HepG2 (cell line): ENCODE measurements at places on chromosomes 5 and 9. TPM values are rescaled to one million over a fixed set of nuclear protein-coding genes. Genes with fewer than 3 reads are reported as not detected.

GCNT4 gene
- total RNA-seq: 0.22 and 0.27 TPM in 2 replicates

ANKRD33B gene
- 0.02 TPM in 1 of 2 replicates, not detected in the other for total RNA-seq

SPOUT1 gene
- total RNA-seq: 39.0 and 39.7 TPM in 2 replicates

PCDHB6 gene
- total RNA-seq: 0.04 TPM in 1 of 2 replicates, not detected in the other

PCDHGB1 gene
- 0.95 and 2.6 TPM in 2 replicates for total RNA-seq

ARRDC1 gene
- total RNA-seq: 13.4 and 21.7 TPM in 2 replicates

DNA sequence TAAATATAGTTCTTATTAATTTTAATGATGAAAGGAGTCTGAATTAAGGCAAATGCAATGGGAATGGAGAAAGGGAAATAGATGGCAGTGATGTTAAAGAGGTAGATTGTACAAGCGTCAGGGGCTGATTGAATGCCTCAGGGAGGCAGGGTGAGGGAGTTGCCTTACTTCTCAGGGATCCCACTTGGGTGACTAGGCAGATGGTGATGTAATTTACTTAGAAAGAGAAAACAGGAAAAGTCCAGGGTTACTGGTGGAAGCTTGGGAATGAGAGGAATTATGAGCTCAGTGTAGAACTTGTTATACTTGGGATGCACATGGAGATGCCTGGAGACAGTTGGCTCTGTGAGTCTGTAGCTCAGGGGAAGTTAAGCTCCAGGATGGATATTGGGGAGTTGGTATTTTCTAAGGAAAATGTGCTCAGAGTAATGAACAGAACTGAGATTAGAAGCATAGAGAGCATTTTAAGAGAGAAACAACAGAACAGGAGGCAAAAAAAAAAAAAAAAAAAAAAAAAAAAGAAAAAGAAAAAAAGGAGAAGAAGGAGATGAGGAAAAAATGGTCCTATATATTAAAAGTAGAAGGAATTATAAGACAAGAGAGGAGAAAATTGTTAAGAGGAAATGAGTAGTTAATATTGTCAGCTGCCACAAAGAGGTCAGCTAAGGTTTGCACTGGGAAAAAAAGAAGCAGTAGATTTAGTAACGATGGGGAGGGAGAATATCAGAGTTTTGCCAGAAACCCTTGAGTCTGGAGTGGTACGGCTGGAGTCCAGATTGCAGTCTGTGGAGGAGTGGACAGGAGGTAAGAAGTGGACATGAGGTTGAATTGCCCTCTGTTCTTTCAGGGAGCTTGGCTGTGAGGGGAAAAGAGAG, 88.0 kb upstream of the ELL2 start:
- DNase-seq: no peak

GRCh38 chr5:168740092-168740800, 161.1 kb upstream of the PANK3 start:
- no peak for DNase-seq

- DNase-seq: no peak
Measured at GRCh38 chr5:142461028-142461590, 136.3 kb upstream of the SPRY4 start.

DNA sequence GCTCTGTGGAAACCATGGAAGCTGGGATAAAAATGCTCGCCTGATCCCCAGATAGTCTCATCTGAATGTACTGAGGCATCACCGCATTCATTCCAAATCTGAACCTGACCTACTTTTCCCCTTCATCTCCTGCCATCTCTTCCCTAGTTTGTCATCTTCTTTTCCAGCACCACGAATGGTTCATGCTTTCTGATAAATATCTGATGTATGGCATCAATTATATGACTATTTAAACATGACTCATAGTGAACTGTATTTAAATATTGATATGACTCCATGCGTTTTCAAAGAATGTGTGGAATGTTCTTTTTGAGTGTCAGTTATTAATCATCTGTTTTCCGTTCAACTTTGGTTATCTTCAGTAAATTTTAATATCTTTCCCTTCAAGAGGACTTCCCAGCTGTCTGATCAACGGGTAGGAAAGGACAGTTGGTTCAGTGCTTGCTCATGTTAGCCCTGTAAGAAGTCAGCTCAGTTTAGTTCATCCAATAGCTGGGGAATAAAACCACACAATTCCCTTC, 21.1 kb downstream of the BASP1 start:
- no peak for DNase-seq

DNA sequence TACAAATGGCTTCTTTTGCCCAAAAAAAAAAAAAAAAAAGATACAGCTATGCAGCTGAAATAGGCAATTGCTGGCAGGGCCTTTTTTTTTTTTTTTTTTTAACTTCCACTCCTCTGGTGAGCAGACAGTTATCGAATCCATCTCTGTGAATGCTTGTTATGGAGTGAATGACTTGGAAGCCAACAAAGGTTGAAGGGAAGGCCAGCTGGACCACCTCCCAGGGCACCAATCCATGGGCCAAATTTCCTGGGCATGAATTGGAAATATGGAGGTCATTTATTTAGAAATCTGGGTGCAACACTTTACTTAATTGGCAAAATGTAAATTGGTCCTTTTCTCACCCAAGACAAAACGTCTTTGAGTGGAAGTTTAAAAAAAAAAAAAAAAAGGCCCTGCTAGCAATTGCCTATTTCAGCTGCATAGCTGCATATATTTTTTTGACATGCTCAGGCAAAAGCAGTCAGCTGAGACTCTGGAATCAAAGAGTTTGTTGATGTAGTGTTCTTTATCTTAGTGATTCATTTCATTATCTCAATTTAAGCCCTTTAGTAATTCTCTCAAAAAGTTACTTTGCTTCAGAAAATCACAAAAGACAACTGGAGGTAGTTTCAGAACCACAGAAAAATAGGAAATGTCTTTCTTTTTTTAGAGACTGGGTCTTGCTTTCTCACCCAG, 392.2 kb upstream of the KLF4 start:
- no peak for DNase-seq

DNA sequence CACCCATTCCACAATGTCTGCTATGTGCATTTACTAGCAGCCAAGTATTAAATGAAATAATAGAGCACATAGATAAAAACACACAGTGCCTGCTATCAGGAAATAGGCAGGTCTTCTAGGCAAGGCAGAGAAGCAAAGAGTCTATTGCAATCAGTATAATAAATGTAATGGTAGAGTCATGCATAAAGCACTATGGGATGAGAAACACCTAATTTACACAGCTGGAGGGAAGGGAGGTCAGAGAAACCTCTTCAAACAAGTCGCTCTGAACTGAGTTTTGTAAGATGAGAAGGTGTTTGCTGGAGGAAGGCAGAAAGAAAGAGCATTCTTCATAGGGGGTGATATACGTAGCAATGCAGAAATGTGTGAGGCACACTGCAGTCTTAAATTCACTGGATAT, 341.0 kb upstream of the DMAC1 start:
- no peak for DNase-seq

DNA sequence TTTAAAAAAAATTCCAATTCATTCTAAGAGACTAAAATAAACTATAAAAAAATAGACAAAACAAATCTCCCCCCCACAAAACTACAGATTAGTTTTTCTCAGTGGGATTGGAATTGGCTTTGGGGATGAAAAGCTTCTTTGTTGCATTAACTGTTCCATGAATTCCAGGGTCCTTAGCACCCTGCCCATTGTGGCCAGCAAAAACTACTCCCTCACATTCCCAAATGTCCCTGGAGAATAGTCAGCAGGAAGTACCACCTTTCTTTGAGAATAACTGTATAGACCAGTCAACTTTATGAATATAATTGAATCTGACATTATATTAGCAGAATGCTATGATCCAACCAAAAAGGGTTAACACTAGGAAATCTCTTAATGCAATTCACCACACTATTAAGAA, 147.9 kb downstream of the LPAR1 start:
- no peak for DNase-seq

DNA sequence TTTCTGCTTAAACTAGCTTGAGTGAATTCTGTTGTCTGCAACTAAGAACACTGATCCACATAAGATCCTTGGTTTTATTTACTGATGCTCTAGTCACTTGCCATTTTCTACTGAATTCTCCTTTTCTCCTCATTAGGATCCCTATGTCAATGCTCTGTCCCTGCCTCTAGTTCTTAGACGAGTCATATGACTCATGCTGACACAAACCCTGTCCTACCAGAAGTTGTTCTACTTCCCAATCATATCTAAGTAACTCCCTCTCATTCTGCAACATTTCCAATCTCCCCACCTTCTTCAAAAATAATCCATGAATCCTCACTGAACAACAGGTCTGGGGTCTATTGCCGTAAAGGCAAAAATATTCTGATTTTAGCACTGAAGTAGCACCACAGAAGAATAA, 47.1 kb upstream of the DMRT1 start:
- DNase-seq: no peak

GRCh38 chr9:94198414-94198813, 60.7 kb upstream of the ZNF169 start:
- DNase-seq: no peak

- no peak for DNase-seq
Measured at GRCh38 chr9:129322641-129323375, 144.7 kb upstream of the IER5L start.

GRCh38 chr5:1734271-1734907, 65.2 kb downstream of the MRPL36 start:
- DNase-seq: no peak

DNA sequence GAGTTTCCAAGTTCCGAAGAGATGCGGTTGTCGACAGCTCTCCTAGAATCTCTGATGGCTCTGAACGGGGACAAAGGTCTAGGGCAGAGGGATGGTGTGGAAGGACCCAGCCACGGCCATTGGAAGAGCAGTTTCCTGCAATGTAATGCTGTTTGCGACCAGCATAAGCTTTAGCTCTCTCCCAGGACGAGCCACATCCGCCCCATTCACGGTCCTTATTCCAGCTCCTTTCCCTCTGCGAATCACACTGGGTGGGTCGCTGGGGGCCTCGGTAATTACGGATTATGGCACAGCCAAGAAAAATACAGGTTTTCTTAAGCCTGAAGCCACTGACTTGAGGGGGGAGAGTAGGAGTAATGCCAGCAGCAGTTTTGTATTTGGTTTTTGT, 22.7 kb downstream of the ANXA2R start:
- peak; percentile 35 for DNase-seq

DNA sequence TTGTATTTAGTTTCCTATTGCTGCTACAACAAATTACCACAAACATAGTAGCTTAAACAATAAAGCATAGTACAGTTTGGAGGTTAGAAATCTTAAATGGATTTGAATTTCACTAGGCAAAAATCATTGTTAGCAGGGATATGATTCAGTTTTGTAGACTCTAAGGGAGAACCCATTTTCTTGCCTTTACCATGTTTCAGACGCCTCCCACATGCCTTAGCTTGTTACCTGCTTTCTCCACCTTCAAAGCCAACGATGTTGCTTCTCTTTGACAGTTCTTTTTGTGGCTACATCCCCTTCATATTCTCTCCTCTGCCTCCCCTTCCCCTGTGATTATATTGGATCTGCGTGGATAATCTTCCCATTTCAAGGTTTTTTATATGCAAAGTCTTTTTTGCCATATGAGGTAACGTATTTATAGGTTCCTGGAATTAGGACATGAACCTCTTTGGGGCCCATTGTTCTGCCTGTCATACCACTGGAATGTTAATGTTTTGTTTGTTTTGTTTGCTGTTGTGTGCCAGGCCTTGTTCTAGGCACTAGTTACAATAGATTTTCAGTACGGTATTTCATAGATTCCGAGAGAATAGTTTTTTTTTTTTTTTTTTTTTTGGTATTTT, 54.1 kb downstream of the UHRF2 start:
- DNase-seq: no peak

DNA sequence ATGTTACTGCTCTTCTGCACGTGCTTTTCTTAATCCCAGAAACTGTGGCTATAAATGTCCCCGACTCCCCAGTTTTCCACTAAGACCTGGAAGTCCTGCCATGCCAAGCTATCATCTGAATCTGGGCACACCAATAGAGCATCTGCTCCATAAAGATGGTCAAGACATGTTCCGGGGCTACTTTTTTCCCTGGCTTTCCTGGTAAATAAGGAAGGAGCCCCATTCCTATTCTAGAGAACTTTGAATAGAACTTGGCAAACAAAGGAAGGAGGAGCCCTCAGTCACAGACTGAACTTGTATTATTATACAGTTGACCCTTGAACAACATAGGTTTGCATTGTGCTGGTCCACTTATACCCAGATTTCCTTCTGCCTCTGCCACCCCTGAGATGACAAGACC, 182.9 kb downstream of the CCDC192 start:
- DNase-seq: no peak

- no peak for DNase-seq
Measured at GRCh38 chr9:90878562-90878961, 76.9 kb downstream of the SYK start.

DNA sequence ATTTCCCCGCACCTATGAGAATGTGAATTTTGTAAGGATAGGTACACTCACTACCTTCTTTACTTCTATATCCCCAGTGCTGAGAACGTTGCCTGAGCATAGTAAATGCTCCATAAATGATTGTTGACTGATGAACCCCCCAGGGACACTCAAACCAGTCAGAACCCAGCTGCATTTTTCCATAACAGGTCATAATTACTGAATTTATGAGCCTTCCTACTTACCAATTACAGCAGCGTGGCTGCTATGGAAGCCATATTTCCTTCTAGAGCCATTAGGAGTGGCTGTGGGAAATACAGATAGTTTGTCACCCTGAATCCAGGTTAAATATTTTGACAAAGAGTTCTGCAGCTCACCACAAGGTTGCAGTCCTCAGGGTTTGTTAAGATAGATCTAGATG, 135.0 kb downstream of the TAF11L14 start:
- DNase-seq: no peak

GRCh38 chr9:128824911-128825310, 4.7 kb downstream of the SPOUT1 start:
- DNase-seq: no peak
